ENCODE measurements at places on chromosomes 7 and 10.
A peak's percentile ranks its signal among the peaks of the same experiment; 100 is the strongest.

DNA sequence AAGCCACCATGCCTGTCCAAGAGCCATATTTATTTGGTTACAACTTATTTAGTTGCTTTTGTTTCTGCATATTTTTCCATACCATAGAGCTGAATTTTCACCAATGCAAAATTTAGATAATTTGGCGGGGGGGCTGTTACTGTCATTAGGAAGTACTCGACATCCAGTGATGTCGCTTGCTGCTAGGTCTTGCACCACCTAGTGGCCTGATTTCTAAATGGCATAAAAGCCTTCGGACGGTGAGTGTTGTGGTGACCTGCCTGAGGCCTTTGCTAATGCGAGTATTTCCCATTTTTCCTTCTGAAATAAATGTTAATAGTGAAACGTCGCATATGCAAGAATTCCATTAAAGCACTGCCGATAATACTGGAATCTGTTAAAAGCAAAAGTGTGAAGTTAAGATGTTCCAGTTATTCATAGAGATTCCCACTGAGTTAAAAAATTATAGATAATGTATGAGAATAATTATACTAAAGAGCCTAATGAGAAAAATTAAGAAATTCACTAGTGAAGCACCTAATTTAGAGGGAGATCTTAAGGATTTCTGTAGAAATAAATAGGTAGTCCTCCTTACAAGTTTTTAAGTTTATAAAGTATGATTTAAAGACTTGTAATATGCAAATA is 86.1 kb upstream of the DNAJB6 start:
- peak; percentile 53 for DNase-seq

GRCh38 chr7:46834921-46835320 is 747.0 kb downstream of the TNS3 start:
- no peak for DNase-seq

GRCh38 chr10:69061305-69062161 is 26.4 kb upstream of the SRGN start:
- DNase-seq, result peak; percentile 50

- no peak for DNase-seq
Observed at GRCh38 chr7:2233926-2234325, 1.2 kb upstream of the MAD1L1 start.

GRCh38 chr7:21256310-21256877 is 171.5 kb upstream of the SP4 start:
- peak; percentile 41 for DNase-seq

DNA sequence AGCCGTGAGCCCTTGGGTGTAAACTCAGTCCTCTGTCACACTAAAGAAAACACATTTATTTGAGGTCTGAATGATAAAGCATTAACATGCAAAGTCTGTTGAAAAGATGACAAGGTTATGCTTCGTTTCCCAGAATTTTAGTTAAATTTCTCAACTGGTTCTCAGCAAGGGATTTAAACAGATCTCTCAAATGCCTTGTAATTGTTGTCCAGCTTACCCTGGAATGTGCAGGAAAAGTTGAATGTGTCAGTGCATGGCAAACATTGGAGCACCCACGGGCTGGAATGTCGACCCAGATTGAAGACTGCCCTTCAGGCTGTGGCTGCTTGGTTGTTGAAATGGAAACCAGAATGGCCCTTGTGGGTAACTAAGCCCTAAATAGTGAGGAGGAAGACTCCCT is 191.8 kb downstream of the TRIL start:
- DNase-seq, result no peak

DNA sequence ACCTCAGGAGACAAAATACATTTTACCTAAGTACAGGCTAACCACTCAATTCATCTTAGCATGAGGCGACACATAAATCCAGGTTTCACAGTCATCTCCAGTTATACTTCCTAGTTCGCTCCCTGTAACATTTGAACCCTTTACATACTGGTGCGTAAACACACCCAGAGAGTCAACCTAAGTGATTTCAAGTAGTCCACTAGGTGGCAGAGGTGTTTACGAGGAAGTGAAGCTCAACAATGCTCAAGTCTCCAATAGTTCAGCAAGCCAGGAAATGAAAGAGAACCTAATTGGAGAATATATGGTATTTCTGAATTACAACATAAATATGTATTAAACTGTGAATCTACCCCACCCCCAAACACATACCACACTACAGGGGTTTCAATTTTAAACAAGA is 76.3 kb upstream of the ABCB5 start:
- no peak for DNase-seq

DNA sequence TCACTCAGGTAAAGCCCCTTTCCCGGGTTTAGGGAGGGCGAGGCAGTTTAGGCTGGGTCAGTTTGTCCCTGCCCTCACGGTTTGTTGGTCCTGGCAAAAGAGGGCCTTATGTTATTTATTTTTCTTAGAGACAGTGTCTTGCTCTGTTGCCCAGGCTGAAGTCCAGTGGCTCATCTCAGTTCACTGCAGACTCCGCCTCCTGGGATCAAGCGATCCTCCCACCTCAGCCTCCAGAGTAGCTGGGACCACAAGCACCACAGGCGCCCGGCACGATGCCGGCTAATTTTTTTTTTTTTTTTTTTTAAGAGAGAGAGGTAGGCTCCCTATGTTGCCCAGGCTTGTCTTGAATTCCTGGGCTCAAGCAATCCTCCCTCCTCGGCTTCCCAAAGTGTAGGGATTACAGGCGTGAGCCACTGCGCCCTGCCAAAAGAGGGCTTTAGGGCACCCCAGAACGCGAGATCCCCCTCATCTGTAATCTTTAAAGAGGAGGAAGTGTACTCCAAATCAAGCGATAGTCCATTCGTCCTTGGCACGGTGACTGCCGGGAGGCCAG is 626 bp upstream of the BMS1 start:
- no peak for DNase-seq

GRCh38 chr10:8403711-8404371 is 349.4 kb downstream of the GATA3 start:
- DNase-seq, result no peak

- DNase-seq, result no peak
Observed at GRCh38 chr7:47407821-47408674, 173.9 kb downstream of the TNS3 start.

Data from astrocyte of the cerebellum (primary cell).